ENCODE measurements at places on chromosomes 1 and 21.

GRCh38 chr1:46168477-46168876 is 6.4 kb upstream of the TSPAN1 start:
- no peak for DNase-seq

DNA sequence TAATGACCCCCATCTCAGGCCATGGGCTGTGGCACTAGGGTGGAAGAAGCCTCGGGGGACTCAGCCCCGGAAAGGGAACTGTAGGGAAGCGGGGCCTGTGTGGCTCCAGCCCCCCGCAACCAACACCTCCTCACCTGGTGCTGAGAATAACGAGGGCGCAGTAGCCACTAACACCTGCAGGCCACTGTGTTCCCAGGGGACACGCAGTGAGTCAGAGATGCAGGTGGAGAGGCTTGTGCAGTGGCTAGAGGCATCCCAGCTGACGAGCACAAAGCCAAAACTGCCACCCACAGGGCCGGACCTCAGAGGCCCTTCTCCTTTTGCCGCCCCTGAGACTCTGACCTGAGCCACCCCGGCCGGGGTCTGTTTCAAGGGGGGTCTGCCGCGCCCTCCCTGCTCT is 33.5 kb upstream of the CCDC27 start:
- no peak for DNase-seq

DNA sequence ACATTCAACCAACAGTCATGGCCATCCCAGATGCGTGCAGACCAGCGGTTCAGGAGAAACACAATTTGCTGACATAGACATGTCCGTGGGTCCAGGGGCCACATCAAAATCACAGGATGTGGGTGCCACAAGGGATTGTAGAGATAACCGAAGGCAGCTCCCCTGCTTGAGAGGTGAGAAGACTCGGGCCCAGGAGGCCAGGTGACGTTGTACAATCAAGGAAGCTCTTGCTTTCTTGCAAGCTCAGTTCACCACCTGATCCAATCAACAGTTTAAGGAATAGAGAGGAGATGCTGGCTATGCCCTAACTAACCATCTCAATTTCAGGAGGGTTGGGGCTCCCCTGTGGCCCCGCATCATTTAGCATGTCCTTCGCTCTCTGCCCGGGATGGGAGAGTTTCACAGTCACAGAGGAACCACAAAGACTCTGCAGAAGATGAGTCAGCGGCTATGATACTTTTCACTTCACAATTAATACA is 19.5 kb downstream of the UBASH3A start:
- DNase-seq = no peak

DNA sequence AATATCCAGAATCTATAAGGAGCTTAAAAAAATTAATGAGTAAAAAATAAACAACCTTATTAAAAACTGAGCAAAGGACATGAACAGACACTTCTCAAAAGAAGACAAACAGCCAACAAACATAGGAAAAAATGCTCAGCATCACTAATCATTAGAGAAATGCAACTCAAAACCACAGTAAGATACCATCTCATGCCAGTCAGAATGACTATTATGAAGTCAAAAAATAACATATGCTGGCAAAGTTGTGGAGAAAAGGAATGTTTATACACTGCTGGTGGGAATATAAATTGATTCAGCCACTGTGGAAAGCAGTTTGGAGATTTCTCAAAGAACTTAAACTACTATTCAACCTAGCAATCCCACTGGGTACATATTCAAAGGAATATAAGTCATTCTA is 25.3 kb downstream of the PIGK start:
- DNase-seq = no peak

GRCh38 chr1:64965366-64966157 is 787 bp downstream of the JAK1 start:
- DNase-seq = peak; percentile 67

- DNase-seq = no peak
These were observed 8.9 kb upstream of the TADA1 start for GRCh38 chr1:166884971-166885370.

DNA sequence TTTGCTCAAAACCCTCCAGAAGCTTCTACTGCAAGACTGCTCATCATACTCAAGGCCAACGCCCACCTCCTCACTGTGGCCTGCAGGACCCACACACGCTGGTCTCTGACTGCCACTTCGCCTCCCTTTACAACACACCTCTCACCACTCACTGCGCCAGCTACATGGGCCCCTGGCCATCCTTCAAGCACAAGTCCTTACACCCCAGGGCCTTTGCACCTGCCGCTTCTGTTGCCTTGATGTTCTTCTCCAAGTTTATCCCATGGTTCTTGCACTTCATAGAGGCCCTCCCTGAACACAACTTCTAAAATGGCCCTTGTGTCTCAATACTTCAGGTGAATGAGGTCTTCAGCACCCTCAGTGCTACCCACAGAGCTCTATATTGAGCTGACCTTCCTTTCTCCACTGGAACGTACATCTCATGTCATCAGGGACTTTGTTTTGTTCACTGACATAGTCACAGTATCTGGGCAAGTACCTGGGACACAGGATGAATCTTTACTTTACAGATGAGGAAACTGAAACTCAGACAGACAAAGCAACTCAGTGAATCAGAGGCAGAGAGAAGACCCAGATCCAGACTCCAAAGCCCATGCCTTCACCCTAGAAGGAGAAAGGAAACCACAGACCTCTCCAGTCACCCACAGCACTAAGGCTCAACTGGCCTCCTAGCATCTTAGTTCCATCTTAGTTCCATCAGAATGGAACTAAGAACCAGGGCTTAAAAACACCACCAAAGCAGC is 34.7 kb upstream of the CLSTN1 start:
- DNase-seq = no peak

DNA sequence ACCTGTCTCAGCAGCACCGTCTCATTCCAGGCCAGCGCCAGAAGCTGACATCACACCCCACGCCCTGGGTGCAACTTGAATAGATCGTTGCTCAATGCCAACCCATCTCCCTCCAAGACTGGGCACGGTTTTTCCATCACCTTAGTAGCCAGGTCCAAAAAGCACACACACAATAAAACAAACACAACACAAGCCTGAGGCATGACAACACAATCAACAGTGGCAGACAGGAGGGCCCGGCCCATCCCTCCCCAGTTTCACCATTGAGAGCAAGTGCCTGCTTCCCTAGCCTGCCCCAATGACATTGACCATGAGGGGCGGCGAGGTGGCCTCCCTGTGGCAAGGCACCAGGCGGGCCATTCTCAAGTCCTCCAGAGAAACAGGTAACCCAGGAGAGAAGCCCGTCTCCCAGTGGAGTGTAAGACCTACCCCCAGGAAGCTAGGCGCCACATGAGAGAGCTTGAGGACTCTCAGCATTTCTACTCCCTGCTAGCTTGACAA is 2.7 kb downstream of the IFFO2 start:
- no peak for DNase-seq

GRCh38 chr1:233704170-233704897 is 90.4 kb downstream of the KCNK1 start:
- no peak for DNase-seq

DNA sequence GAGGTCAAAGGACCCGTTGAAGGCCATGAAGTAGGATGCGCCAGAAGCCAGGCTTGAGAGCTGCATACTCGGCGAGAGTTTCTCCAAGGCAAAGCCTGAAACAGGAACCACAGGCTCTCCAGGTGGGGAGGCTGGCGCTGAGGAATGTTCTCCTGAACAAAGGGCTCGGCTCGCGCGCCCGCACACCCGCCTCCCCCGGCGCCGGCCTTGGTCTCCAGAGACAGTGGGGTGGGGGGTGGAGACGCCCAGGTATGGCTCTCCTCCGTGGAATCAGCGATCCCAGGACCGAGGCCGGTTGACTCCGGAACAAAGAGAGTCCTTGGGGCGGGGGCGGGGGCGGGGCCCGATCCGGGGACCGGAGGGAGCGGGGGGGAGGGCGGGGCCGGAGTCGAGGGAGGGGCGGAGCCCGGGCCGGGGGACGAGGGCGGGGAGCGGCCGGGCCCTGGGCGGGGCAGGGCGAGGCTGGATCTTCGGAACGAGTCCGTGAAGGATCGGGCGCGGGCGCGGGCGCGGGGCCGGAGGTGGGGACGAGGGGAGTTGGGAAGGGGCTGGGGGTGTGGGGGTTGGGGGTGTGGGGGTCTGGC is 85.0 kb downstream of the NKAIN1 start:
- DNase-seq = peak; percentile 99

- DNase-seq = no peak
These were observed 27.7 kb downstream of the PADI3 start for GRCh38 chr1:17276568-17276967.

DNA sequence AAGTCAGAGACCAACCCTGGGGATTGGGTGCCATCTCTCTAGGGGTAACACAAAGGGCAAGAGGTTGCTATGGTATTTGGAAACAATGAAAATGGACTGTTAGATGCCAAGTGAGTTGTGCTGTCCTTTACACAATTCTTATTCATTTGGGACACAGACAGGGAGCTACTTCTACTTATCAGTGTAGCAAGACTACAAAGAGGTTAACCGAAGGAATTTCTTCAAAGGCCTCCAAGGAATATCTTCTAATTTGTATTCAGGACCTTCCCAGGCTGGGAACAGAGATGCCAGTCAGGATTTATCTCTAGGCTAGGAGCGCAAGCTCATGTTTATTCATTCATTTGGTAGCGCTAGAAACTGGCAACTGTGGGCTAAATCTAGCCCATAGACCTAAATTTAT is 2.6 kb downstream of the NAXE start:
- DNase-seq = no peak

DNA sequence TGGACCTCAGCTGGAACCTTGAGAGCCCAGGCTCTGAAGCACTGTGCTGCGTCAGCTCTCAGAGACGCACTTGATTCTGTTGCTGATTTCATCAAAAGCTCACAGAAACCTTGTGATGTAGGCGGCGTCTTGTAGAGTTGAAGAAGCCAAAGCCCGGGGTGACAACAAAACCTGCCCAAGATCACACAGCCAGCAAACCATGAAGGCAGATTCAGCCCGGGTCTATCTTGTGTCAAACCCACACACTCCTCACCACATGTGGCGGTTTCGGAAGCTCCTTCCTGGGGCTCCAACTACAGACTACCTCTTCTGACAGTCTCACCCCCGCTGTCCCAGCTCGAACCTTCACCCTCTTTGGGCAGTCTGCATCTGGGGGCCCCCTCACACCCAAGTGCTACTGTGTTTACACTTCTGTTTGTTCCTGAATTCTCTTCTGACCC is 50.4 kb downstream of the TENT5C start:
- no peak for DNase-seq

DNA sequence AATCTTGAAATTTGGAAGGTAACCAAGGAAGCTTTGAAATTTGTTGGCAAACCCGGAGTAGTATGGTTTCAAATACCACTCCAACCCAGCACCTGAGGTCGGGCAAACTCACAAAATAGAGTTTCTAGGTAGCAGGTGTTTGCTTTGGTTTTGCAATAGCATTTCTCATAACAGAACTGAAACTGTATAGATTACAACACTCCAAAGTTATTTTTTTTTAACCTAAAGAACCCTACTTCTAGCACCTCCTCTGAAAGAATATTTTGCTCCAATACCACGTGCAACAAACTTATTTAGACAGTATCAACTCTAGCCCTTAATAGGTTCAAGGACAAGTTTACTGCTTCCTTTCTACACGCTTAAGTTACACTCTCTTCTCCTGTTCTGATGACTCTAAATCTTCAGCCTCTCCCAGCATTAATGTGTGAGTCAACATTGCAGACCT is 178.5 kb upstream of the FMN2 start:
- DNase-seq = no peak

GRCh38 chr1:238265866-238266265 is 375.1 kb upstream of the ZP4 start:
- no peak for DNase-seq

DNA sequence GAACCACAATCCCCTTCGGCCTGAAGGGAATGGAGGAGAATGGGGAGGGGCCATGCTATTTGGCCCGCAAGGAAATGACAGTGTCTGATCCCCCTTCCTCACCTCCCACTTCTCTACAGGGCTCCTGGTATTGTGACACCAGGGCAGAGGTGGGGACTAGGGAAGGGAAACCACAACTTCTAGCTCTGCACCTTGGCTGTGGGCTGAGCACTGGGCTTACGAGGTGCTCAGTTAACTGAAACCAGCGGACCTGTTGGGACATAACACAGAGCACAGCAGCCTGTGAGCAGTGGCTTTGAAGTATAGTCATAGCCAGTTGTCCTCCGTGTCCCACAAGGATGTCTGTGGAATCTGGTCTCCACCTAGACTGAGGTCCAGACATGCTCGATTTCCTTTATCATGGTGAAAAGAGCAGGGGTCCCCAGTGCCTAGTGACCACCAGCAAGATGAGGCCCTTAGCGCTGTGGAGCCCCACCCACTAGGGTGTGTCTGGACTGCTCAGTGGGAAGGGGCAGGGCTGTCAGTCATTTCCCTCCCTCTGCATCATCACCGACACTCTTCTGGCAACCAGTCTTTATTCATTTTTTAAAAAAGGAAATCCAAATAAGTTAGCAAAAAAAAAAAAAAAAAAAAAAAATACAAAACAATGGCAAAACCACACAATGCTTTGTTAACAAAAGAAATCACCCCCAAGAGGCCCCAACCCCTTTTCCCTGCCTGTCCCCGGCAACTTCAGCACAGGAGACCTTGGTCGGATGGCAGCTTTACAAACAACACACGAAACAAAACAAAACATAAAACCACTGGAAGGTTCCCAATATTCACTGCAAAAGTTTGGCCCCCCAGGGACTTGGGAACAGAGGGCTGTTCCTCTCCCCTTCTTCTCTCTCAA is 3.0 kb downstream of the MYOG start:
- DNase-seq = no peak

DNA sequence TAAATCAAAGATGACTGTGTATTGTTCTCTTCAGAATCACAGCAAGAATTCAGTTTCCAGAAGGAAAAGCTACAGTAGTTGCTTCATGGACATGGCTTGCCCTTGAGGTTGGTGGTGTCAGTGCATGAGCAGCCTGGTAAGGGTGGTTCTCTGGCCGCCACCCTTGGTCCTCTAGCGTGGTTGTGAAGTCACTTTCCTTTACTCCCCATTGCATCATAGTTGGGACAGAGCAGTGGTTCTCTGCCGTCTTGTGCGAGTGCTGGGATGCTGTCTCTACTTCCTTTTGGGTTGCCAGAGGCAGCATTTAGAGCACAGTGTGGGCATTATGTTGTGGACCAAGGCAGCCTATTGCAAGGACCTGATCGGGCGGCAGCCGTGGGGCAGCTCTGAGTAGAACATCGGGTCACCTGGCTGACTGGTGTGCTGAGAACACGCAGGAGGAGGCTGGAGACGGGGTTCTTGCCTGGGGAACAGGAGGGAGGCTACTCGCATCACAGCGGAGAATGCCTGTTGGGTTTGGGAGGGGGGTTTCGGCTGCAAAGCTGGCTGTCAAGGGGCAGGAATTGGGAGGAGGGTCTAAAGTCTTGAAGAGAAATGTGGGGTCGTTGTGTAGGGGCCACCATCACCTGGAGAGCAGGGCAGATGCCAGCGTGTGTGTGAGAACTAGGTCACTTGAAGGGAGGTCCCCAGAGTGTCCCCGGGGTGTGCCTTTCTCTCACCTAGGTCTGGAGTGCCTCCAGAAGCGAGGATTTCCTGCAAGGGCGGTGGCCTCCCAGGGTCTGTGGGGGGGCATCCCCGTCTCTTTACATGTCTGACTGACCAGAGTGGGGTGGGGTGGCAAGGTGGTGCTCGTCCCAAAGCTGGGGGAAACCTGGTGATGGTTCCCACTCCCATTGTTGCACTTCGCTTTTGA is 6.3 kb downstream of the ARF1 start:
- DNase-seq = no peak
